ENCODE measurements at places on chromosomes 13 and 19.

GRCh38 chr13:107644136-107644535, 571.2 kb downstream of the LIG4 start:
- DNase-seq, result no peak

- no peak for DNase-seq
Measured at GRCh38 chr19:3407556-3408516, 41.5 kb downstream of the NFIC start.

GRCh38 chr13:110351636-110352420, 44.7 kb downstream of the COL4A2 start:
- DNase-seq, result no peak

- DNase-seq, result peak; percentile 89
Measured at GRCh38 chr13:27354379-27354778, 70.0 kb upstream of the GTF3A start.

DNA sequence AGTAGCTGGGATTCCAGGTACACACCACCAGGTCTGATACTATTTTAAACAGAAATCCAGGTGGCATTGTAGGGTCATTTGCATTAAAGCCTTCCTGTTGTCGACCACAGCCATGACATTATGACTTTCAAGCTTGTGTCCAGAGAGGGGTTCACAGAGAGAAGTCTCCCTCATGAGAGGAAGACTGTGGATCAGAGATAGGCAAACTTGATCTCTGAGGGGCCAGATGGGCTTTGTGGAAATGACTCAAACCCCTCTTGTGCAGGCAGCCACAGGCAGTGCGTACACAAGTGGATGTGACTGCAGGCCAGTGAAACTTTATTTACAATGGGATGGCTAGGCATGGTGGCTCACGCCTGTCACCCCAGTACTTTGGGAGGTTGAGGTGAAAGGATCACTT, 27.8 kb upstream of the F2RL3 start:
- no peak for DNase-seq

GRCh38 chr19:10768369-10768768, 50.5 kb downstream of the DNM2 start:
- no peak for DNase-seq

GRCh38 chr19:49214701-49215100, 57.1 kb downstream of the TRPM4 start:
- DNase-seq, result no peak

- DNase-seq, result no peak
Measured at GRCh38 chr13:100542826-100543156, 45.8 kb downstream of the GGACT start.

DNA sequence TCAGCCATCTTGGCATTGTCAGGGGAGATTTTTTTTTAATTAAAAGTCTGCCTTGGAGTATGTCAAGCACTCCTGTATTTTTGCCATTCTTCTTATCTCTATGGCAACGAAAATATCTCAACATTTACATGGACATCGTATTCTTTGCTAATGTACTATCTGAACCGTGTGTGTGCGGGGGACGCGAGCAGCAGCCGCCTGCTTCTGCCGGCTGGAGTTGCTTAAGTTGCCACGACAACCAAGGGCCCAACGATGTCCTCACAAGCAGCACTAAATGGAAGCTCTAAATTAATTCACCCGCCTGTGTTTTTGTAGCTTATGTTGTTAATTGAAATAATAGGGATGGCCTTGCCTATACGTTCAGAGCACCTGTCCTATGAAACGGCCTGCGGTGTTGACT, 309.5 kb downstream of the TEX29 start:
- no peak for DNase-seq

- DNase-seq, result no peak
Measured at GRCh38 chr19:8194528-8195267, 14.5 kb upstream of the CERS4 start.

DNA sequence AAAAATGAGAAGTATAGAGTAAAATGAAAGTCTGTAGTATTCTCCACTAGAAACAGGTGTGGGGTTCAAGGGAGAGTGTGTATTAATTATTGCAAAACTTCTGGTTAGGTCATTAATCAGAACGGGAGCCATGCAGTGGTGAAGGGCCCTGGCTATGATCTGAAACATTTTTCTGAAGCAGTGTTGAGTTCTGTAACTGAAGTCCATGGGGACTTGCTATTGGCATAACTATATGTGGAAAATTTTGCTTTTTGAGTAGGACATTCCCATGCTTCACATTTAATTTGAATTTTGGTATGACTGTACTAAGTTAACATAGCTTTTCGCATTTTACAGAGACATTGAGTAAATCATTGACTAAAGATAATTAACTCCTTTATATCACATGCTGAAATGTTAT, 67.5 kb downstream of the LRCH1 start:
- no peak for DNase-seq

GRCh38 chr19:51372649-51373504, at the start of gene NKG7:
Gene NKG7, minus strand, starts transcription at chr19:51372654. Its CDS starts 119 bp downstream, at chr19:51372535.
- no peak for DNase-seq

- no peak for DNase-seq
Measured at GRCh38 chr19:18896421-18896841, 473 bp upstream of the CERS1 start.

DNA sequence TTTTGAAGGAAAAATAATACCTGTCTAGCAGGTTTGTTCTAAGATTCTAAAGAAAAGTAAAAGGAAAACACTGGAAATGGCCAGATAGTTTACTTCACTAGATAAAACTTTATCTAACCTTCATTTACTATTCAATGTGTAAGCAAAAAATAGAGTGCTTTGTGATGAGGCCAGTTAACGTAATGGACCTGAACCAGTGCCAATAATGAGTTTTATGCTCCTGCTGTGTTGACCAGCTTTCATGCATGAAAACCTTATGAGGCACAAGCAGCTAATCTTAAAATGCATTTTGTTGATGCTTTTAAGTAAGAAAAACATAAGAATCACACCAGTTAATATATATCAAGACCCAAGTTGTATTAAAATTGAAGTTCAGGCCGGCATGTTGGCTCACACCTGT, 617.2 kb upstream of the GPC6 start:
- DNase-seq, result no peak

GRCh38 chr13:97526556-97526955, 92.6 kb downstream of the RAP2A start:
- no peak for DNase-seq

GRCh38 chr13:45873491-45874325, 22.2 kb upstream of the SIAH3 start:
- DNase-seq, result no peak

DNA sequence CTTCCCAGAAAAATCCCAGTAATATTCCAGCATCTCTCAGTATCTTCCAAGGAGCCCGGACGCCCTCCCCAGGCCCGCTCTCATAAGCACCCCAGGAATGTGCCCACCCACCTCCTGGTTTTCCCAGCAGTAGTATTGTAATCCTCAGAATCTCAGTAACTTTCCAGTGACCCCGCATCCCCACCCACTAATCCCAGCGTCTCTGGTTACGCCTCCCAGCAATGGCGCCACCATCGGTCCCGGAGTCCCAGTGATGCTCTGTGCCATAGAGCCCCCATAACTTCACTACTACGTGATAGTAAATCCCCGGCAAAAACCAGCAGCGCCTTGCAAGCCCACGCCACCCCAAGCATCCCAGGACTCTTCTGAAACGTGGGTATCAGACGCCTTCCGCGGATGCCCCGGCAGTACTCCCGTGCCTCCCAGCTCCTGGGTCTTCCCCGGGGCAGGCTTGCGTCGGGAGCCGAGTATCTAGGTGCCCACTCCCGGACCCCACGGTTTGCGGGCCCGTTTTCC, 928 bp upstream of the PNPLA6 start:
- DNase-seq, result no peak

DNA sequence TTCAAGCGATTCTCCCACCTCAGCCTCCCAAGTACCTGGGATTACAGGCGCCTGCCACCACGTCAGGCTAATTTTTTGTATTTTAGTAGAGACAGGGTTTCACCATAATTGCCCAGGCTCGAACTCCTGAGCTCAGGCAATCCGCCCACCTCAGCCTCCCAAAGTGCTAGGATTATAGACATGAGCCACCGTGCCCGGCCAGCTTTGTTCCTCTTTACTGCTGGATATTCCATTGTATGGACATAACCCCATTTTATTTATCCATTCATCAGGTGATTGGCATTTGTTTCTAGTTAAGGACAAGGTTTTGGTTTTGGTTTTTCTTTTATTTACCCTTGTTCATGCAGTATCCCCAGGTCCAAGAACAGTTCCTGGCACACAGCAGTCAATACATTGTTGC, 4.1 kb upstream of the RPS9 start:
- no peak for DNase-seq

DNA sequence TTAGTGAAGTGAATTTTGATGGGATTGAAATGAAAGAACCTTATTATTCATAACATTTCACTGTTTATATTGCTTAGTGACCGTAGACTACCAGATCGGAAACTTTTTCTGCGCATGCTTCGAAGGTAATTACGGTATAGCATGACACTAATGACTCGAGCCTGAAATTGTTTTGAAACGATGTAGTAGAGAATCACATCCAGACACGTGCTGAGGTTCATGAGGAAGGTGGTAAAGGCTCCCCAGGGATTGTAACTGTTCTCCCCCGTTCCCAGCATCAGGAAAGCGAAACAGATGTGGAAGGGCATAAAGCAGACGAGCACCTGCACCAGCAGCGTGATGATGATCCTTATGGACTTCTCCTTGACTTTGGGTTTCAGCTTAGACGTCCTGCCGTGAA, 3.3 kb downstream of the GPR18 start:
- no peak for DNase-seq

DNA sequence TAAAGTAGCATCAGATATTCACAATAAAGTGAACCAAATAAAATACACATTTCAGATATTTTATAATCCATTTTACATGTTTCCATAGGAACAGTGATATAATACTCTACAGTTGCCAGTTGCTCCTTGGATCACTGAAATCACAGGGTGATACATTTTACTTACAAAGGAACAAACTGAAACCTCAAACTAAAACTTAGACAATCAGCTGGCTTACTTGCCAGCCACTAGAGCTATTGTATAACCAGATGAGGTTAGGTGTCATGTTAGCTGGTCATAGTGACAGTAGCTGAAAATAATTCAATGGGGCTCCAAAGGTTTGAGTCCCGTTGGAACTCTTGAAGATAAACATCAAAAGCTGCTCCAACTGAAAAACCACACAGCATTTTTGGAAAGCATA, 274.6 kb downstream of the ITGBL1 start:
- no peak for DNase-seq

DNA sequence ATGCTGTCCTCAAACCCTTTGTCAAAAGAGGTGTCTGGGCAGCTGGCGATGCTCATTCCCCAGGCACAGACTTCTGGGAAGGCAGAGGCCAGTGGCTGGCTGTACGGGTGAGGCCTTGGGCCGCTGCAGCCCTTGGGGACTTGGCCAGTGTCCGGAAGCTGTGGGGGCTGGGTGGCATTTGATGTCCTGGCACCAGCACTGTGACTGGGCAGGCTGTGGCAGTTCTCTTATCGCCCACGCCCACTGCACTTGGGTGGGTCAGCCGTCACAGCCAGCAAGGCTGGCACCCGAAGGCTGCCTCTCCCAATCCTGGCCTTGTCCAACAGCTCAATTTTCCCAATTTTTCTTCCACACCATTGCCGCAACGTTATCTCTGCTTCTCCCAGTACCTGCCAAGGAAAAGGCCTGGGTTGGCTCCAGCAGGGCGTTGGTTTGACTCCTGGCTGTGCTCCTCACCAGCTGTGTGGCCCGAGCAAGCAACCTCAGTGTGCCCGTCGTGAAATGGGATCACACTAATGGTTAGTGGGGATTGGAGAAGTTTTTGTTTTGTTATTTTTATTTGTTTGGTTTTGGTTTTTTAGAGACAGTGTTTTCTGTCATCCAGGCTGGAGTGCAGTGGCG, 12.7 kb upstream of the SLC44A2 start:
- DNase-seq, result no peak

- DNase-seq, result no peak
Measured at GRCh38 chr19:49864890-49865289, 2.5 kb downstream of the PNKP start.

DNA sequence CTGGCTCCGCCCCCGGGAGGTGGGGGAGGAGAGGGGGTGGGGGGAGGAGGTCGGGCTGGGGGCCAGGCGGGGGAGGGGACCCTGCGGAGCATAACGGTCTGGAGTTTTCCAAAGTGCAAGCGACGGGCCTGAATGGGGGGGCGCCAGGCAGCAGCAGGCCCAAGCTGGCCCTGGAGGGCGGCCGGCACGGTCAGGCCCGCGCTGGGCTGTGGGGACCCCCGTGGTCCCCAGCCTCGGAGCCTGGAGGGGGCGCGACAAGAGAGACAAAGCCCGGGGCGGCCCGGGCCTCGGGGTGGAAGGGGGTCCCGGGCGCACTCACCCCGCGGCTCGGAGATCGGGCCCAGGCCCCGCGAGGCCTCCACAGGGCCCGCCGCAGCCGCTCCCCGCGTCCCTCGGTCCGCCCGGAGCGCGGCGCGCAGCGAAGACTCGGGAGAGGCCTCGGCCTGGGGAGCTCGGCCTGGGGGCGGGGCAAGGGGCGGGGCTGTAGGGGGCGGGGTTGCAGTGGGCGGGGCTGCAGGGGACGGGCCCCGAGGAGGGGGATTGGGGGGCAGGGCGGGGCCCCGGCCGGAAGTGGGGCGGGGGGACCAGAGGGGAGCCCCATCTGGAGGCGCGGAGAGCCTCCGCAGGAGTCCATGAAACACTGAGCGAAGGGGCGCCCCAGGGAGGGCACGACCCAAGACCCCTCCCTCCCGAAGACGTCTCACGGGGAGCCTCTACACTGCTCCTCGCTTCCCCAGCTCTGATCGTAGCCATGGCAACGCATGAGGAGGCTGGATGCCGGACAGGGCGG, 47.6 kb downstream of the PTPRS start:
- no peak for DNase-seq

GRCh38 chr13:28636677-28637317, 22.1 kb upstream of the POMP start:
- peak; percentile 41 for DNase-seq

DNA sequence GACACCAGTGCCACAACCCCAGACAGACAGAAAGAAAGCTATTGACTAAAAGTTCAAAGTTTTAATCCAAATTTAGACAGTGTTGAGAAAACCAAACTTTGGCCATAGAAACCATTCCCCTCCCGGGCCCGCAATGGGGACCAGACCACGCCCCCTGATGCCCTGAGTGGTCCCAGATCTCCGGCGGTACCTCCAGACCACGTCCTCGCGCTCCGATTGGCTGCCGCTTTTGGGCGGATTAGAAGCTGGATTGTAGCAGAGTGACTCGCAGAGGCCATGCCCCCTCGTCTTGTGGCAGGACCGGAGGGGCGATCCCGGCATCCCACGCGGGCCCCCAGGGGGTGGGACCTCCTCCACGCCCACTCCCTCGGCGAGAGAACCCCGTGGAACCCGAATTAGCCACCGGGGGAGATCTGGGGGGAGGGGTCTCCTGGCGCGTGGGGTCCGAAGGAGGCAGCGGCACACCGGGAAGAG, 797 bp upstream of the HSD17B14 start:
- peak; percentile 95 for DNase-seq

Data from NCI-H1694 (cell line).